ENCODE measurements at places on chromosomes 11 and 22.
A peak's percentile ranks its signal among the peaks of the same experiment; 100 is the strongest.

GRCh38 chr22:49838771-49839717 lies 11.4 kb upstream of the BRD1 start:
- peak; percentile 85 for DNase-seq

- DNase-seq, result no peak
These were observed 320 bp downstream of the CLTCL1 start for GRCh38 chr22:19291218-19291579.

- no peak for DNase-seq
These were observed 113.1 kb downstream of the RBFOX2 start for GRCh38 chr22:35915477-35916013.

- no peak for DNase-seq
These were observed 745.6 kb downstream of the NELL1 start for GRCh38 chr11:21414953-21415352.

DNA sequence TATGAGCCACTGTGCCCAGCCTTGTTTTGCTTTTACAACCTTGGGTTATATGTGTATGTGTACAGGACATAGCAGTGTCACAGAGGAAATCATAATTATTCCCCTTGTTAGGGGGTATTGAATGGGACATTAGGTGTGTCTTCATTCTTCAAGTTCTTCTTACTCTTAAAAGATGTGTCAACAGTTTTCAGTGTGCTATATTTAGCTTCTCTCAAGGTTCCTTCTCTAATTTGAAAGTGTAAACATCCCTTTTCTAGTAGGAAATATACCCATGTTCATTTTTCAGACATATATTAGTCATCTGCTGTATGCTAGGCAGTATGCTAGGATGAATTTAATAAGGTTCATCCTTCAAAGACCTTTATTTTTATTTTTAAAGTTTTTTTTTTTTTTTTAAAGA lies 17.1 kb downstream of the PCF11 start:
- DNase-seq, result no peak

DNA sequence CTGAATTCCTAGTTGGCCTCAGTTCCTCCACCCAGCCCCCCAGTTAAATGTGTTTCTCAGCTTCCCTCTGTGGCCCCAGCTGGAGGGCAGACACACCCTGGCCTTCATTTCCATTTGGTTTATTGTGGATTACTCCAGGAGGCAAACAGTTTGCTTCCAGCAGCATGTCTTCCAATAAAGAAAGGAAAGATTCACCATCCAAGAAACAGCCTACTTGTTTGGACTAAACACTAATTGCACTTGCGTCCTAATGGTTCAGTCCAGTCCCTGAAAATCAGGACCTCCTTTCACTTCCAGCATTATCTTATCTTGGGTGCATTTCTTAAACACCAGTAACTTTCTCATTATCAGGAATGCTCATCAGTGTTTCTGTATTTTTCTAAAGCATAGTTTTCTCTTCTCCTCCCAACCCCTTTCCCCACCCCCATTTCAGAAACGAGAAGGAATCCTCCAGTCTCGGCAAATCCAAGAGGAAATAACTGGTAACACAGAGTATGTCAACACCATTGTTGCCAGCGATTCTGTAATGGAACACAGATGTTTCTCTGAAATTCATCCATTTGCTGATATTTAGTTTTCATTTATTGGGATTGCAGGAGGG lies 130.9 kb downstream of the PARVA start:
- no peak for DNase-seq

- no peak for DNase-seq
These were observed 9.0 kb downstream of the FAM118A start for GRCh38 chr22:45318558-45319323.

GRCh38 chr11:47225552-47226400 lies 11.0 kb downstream of the DDB2 start:
- DNase-seq, result no peak

Measured in HuH-7.5 (cell line).